ENCODE measurements at places on chromosomes 4 and X.

DNA sequence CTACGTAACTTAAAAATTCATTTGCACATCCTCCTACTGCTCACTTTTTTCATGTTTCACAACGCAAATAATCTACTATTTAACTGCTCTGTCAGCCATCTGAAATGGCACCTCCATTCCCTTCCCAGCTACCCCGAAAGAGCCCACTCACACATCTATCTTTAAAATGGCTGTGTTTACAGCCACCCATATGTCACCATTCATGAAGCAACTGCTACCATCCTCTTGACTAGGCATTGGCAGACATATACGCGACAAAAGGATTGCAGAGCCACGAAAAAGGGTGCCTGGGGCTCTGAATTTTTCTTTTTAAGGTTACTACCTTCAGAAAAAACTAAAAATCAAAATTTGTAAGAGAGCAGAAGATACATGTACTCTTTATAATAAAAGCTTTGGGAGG is 11.5 kb downstream of the SH3RF1 start:
- no peak for DNase-seq

- DNase-seq: no peak
Measured at GRCh38 chr4:188117631-188118324, 8.4 kb upstream of the TRIML2 start.

- peak; percentile 64 for DNase-seq
Measured at GRCh38 chrX:70755850-70756249, 152.7 kb downstream of the TEX11 start.

- no peak for DNase-seq
Measured at GRCh38 chr4:35052546-35052945, 1191.8 kb downstream of the ARAP2 start.

GRCh38 chr4:183139058-183139750 is 40.1 kb downstream of the WWC2 start:
- no peak for DNase-seq

DNA sequence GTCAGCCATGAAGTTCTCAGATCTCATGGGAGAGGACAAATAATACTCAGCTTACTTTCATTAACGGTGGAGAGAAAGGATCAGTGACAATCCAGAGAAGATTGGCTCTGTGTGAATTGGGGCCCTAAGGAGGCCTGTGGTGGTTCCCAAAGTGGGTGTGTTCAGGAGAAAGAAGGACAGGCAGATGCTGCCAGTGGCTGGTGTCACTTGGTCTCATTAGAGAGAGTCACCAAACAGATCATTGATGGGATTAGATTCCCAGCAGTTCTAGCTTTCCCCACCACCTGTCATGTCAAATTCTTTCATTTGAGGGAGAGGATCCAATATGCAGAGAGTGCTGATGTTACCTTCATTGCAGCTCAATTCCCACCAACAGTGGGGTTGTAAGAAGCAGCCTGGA is 8.0 kb downstream of the SMPX start:
- DNase-seq: no peak

- no peak for DNase-seq
Measured at GRCh38 chrX:39886282-39886681, 211.5 kb downstream of the BCOR start.

DNA sequence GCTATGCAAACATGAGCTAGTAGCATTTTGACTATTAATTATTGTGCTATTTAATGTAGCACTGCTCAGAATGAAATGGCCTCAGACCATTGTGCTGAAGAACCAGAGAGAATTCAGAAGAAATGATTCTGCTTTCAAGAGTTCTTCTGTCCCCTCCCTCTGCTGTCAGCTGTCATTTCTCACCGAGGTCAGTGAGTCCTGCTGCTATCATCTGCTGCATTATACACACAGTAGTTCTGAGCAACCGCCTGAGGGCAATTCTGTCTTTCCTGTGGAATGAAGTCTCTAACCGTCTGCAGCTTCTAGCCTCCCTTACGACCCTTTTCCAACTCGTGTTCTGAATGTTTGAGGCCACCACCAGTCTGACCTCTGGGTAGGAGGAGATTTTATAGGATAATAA is 249.4 kb downstream of the HNRNPD start:
- no peak for DNase-seq

- DNase-seq: no peak
Measured at GRCh38 chrX:108033890-108034289, 11.0 kb upstream of the VSIG1 start.
